ENCODE measurements at places on chromosomes 11 and 22.
A peak's percentile ranks its signal among the peaks of the same experiment; 100 is the strongest.

DNA sequence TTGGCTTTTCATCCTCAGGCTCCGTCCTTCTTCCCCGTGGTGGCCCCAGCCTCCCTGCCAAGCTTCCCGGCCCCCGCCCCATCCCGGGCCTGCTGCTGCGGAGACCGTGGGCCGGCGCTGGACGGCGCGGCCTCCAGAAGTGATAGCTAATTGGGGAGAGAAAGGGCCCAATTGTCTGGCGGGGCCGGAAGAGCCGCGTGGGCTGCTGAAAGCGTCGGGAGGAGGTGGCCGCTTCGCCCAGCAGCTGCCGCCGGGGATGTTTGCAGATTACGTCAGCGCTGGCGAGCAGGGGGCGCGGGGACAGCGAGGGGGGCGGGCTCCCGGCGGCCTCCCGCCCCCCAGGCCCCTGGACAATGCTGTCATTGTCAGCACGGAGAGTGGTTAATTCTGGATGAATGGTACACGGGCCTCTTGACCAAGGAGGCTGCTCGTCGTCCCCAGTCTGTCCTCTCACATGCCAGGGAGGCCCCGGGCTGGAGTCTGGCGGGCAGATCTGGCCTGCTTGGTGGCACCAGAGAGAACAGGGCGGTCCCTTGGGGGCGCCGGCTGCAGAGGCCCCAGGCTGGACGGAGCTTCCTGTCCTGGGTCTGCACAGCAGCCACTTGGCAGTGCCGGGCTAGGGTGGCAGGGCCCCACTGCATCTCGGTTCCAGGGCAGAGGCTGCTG is 1.6 kb downstream of the SMIM38 start:
- DNase-seq = no peak

DNA sequence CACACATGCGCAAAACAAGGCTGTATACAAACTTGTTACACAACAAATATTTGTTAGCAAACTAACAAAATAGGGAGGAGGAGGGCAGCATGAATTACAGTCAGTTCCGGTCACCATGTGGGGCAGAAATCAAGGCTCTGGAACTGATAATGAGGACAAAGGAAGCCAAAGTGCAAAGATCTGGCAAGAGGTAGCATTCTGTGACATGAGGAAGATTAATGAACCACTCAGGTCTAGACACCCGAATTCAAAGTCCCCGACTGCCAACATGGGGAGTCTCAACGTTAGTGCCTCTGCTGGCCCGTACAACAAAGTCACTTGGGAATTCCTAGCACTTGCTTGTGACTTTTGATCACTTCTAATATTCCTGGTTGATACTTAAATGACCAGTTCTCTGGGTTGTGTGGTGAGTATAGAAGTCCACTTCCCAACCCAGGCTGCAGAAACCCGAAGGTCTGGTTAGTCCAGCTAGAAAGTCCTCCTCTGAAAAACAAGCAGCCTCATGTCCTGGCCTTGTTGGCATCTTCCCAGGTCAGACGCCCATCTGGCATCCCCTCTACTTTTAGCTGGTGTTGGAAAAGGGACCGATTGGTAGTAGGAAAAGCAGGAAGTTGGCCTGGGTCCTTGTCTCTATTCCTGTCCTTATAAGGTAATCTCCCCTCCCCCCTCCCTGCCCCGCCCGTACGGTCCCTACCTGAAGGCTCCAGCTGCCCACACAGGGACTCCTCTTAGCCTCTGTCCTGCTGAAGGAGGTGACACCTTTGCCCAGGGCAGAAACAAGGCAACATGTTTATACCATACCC is 1.6 kb downstream of the SUN2 start:
- no peak for DNase-seq

DNA sequence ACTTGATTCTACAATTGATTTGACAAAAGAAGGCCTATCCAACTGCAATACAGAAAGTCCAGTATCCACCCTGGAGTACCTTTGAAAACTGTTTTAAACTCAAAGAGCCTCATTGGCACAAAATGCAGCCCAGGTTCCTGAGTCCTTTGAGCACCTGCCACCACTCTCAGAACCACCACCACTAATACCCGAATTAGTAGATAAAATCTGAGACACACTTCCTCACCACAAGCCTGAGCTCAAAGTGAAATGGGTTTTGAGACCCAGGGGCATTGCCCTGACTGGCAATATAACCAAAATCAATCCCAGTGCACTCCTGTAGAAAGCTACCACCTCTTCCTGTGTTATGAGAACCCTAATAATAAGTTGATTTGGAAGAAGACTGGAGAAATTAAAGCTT is 215.7 kb downstream of the CSNK2A3 start:
- DNase-seq = no peak

GRCh38 chr11:32172041-32172847 is 81.4 kb downstream of the RCN1 start:
- no peak for DNase-seq

DNA sequence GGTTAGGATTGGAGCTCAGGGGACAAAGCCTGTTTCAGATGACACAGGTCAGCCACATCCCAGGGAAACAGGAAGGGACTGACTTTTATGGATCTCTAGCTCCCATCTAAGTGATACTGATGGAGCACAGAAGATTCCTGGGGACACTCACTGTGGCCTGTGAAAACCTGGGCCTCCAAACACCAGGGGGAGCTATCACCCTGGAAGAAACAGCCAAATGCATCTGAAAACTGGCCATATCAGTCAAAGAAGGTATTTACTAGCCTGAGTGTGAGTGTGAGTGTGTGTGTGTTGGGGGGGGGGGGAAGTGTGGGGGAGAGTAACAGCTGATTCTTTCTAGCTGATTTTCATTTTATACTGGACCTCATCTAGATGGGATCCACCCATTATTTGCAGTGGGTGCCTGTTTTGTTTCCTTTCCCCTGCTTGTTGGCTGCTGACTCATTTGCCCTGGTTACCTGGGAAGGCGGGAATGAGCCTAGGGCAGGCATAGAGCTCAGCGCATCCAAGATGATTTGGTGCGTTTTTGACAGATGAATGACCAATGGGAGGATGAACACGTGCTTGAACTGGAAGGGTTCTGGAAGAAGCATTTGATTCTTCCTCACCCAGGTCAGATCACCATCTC is 284.0 kb downstream of the KIRREL3 start:
- no peak for DNase-seq

GRCh38 chr11:116446048-116446941 is 326.5 kb downstream of the BUD13 start:
- DNase-seq = no peak

DNA sequence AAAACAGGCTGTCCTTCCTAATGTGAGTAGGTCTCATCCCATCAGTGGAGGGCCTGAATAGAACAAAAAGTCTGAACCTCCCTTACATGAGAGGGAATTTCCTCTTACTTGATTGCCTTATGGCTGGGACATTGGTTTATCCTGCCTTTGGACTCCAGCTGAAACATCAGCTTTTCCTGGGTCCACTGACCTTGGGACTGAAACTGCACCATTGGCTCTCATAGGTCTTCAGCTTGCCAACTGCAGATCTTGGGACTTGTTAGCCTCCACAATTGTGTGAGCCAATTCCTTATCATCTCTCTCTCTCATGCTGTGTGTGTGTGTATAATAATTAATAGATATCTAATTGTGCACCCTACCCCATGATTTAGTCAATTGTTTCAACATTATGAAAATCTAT is 375.3 kb upstream of the DDI1 start:
- no peak for DNase-seq

DNA sequence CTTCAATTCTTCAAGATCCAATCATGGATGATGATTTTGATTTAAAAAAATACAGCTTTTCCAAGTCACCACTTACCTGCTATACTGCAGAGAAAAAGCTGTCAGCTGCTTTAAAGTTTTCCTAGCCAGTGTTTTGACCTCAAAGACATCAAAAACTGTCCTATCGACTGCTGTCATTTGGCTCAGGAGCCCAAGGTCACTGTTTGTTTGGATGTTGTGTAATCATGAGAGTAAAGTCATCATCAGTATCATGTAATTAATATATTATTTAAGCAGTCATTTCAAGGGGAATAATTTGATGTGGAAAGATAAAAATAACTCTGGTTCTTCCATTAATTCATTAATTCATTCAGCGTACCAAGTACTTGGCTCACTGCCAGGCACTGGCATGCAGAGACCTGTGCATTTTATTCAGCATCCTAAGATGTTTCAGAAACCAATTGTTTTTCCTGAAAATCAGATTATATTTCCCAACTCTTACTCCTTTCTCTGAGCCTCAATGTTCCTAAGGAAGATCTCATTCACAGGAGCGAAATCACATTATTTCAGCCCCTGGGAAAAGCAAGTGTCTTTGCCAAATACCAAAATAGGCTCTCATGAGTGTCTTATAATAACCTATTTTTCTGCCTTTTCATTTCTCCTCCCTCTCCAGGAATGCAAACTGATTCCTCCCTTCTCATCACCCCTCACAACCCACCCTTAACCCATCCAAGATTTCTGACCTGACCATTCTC is 59.9 kb downstream of the SLC1A2 start:
- DNase-seq = no peak

- no peak for DNase-seq
Observed at GRCh38 chr11:69997352-69997751, 80.8 kb upstream of the ANO1 start.

- DNase-seq = no peak
Observed at GRCh38 chr22:32587449-32587848, 112.8 kb downstream of the FBXO7 start.

DNA sequence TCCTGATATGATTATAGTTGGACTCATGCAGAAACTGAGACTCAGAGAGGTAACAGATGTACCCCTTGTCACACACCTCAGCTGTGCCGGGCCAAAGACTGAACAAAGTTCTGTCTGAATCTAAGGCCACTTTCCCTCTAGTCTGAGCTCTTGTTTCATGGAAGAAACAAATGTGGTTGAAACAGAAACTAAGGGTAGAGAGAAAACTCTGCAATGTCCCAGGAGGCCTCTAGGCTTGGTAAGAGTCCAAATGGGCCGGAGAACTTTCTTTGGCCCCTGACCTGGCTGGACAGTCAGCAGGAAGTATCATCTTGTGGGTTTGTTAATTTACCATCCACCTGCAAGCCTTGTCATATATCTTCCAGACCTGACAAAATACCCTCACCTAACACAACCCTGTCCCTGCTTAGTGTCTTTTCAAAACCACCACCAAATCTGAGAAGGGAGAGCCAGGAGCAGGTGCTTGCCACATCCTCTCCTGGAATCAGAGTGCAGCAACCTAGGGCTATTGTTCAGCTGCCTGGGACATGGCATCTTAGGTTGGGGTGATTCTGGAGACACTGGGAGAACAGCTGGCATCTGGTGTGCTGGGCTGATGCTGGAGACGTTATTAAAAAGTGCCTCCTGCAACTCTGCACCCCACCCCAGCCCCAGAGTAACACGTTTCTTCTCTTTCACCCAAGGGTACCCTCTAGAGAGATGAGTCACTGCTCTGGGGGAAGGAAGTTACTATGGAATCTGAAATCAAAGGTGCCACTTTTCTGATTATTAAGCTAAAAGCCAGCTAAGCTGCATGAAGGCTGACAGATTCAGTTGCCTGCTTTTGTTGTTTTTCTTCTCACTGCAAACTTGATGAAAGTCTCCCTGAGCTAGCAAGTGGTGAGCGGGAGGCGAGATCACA is 126.3 kb upstream of the TIMP3 start:
- no peak for DNase-seq

DNA sequence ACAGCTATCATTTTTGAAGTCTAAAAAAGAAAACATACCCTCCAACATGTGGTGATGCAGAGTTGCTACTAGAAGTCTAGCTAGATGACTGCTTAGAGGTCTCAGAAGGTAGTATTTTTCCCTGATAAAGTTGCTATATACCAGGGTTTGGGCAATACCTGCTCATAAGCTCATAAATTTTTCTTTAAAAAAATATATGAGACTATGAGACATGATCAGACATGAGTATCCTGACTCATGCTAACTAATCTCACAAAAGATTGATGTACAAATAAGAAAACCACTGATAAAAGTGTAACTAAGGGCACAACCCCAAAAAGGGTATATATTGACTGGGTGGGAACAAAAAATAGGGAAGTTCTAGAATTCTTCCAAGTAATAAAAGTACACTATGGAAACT is 740.9 kb downstream of the METTL15 start:
- no peak for DNase-seq

GRCh38 chr11:108562746-108563581 is 30.6 kb downstream of the EXPH5 start:
- DNase-seq = no peak

DNA sequence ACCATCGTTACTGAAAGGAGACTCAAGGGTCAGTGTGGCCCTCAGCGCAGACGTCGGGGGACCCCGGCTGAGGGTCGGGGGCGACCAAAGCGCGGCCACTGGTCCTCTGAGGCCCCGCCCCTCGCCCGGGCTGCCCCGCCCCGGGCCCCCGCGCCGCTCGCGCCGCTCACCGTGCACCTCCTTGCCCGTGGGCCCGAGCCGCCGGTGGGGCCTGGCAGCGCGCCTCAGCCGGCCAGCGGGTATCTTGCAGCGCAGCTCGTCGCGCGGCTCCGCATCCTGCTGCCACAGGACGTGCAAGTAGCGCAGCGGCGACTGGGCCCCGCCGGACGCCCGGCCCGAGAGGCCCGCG is 419 bp downstream of the ANKRD54 start:
- DNase-seq = peak; percentile 51

DNA sequence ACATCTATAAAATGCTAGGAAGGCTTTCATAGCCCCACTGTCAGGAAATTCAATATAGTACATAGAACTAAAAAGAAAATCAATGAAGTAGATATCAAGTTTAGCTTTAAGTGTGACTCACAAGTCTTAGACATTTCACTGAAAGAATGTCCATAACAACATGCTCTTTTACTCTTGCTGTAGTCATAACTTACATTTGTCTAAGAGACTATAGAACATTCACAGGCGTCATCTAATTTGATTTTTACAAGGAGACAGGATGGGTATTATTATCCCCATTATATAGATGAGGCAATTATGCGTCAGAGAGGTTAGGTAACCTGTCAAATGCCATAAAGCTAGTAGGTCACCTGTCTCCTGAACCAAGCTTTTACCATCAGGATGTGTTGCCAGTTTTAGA is 36.9 kb downstream of the BDNF start:
- no peak for DNase-seq

All from stimulated activated CD4-positive, alpha-beta T cell treated with anti-CD3 and anti-CD28 coated beads, Interleukin-12 subunit alpha, Interleukin-12 subunit beta, amount 100 ng/mL, for 4 hours (primary cell).